ENCODE measurements at places on chromosomes 5 and 9.

DNA sequence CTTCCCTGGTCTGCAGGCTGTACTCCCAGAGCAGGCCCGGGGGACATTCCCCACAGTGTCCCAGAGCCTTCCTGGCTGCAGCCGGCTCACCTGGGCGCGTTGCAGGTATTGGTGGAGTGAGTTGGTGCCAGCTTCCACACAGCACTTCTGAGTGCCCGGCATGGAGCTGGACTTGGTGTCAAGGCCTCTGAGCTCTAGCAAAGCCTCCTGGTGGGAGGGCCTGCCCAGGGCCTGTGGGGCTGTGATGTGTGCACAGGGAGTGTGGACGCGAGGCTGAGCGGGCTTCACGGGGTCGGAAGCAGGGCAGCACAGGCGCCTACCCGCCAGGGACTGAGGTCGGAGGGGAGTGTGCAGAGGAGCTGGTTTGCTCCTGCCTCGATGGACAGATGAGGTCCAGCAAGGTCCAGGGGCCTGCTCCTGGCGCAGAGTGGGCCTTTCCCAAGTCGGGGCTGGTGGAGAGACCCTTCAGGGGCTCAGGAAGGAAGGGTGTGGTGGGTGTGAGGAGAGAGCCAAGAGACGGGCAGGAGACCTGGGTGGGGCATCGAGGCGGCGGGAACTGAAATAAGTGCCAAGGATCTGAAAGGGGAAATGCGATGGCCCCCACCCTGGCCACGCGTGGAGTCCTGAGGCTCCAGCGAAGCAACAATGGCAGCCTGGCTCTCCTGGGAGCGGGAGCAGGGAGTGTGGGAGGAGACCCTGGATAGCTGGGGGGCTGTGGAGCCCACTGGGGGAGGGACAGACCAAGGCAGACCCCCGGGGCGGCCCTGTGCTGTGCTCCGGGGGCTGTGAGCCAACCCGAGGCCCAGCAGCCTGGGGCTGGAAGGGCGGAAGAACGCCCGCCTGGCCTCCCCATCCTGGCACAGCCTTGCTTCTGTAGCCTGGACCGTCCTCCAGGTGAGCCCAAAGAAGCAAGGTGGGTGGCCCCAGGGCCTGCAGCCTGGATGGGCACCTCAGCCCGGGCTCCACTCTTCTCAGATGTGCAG lies 78.4 kb downstream of the RXRA start:
- no peak for DNase-seq

- no peak for DNase-seq
Measured at GRCh38 chr5:80837679-80838078, 122.5 kb upstream of the RASGRF2 start.

GRCh38 chr5:29037716-29038115 lies 1999.3 kb upstream of the CDH9 start:
- DNase-seq, result no peak

GRCh38 chr5:158591301-158591863 lies 508.3 kb downstream of the EBF1 start:
- no peak for DNase-seq

DNA sequence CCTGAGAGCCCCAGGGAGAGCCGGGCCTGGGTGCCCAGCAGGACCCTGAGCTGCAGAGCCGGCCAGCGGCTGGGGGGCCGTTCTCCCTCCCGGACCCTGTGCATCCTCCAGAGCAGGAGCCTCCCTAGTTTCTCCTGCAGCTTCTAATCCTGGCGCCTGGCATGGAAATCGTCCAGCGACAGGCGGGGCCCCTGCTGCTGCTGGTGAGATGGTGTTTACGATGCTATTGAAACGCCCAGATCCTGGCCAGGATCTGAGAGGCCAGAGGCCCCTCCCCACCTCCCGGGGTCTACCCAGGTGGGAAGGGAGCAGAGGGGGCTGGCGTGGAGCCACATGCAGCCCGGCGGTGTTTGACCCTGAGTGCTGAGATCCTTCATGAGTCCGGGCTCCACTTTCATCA lies 38.2 kb upstream of the CEP72 start:
- DNase-seq, result no peak

- no peak for DNase-seq
Measured at GRCh38 chr9:94974154-94974879, 247.8 kb downstream of the AOPEP start.

DNA sequence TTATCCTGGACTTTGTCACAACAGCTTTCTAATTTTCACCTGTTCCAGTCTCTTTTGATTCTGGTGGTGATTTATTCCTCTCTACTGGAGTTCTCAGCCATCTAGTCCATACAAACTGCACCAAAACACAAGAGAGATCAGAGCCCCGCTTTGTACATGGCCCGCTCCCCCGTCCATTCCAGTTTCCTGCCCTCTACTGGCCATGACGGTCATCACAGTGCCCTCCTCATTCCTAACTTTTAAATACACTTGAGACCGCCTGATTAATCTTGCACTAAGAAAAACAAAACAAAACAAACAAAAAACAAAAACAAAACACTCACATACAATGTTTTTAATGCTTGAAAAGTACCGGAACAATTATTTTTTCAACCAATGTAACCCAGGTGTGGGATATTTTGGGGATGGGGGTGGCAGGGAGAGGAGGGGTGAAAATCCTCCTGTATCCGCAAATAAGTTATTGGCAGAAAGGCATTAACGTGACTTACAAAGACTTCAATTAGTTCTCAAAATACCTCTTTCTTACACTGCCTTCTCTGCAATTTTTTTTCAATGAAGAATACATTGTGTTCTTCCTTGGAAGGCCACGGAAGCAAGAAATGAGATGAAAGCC lies 84.8 kb upstream of the PAM start:
- no peak for DNase-seq

DNA sequence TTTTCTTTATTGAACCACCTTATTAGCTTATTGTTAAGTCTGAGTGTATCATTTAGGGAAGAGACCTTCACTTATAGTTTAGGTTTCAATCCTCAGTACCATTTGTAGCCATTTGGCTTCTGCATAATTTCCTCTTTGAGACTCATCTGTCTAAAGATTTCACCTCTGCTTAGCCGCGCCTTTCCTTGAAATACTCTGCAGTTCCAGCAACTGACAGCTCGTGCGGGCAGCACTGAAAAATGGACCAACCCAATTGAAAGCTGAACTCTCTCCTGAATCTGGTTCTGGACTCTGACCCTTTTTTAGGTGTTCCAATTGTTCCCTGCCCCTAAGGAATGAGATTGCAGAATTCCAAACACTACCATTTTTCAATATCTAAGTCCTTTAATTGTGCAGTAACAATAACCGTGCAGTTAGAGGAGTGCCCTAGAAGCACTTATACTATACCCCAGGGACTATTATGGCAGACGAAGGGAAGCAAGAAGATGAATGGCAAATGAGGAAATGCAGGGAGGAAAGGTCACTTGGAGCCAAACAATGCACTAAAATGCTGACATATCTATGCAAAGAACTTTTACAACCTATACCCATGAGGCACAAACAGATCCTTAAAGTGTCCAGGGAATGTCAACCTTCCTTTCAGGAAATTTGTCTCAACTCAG lies 50.1 kb upstream of the PDE4D start:
- no peak for DNase-seq

DNA sequence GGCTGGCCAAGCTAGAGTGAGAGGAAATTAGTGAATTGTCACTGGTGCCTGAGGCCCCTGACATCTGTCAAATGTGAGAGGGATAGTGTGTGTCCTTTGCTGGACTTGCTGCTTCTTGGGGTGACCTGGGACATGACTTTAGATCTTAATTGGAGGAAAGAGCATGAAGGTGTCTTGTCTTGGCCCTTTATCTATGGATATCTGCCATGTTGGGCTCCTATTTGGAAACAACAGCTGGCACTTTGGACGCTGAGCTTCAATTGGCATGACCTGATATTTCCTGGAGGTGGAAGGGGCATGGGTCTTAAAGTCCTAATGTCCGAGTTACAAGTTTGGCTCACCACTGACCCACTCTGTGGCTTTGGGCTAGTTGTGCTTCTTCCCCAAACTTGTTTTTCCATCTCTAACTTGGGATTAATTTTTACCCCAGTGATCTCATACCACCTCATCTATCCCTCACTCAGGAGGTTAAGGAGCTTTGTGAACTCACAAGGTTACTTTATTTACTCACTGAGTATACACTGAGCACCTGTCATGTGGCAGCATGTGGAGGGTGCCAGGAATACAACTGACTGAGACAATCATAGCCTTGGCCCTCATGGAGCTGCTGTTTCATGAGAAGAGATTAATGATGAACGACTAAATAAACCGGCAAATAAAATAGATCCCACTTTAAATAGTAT lies 30.1 kb upstream of the CXCL14 start:
- no peak for DNase-seq

GRCh38 chr5:14252793-14253192 lies 109.7 kb downstream of the TRIO start:
- no peak for DNase-seq

- no peak for DNase-seq
Measured at GRCh38 chr5:133428072-133428660, 184.2 kb downstream of the FSTL4 start.

DNA sequence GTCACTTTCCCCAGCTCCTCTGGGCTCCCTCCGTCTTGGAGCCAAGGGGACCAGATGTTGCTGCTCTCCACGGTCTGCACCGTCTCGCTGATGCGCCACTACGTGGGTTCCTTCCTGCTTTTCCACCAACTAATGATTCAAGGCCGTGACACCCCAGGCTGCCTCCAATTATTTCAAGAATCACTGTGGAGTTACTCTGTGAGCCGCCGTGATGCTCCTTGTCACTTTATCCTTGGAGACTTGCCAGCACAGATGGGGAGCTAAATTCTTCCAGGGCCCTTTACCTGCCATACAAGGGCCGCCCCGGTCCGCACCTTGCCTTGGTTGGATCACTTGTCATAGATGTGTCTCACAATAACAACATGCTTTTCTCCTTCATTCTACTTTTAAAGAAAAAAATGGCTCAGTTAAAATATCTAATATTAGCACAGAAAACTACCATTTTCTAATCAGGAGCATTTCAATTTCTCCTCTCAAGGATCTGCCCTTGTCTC lies 202.0 kb downstream of the FSTL4 start:
- no peak for DNase-seq

GRCh38 chr9:108722396-108722795 lies 133.4 kb downstream of the ACTL7B start:
- no peak for DNase-seq

- no peak for DNase-seq
Measured at GRCh38 chr9:122397749-122398148, 26.9 kb downstream of the PTGS1 start.

GRCh38 chr5:53928641-53929040 lies 368.2 kb downstream of the NDUFS4 start:
- DNase-seq, result no peak
